ENCODE measurements at places on chromosomes 2 and 18.

GRCh38 chr2:70516596-70516995, 37.0 kb downstream of the TGFA start:
- no peak for DNase-seq

DNA sequence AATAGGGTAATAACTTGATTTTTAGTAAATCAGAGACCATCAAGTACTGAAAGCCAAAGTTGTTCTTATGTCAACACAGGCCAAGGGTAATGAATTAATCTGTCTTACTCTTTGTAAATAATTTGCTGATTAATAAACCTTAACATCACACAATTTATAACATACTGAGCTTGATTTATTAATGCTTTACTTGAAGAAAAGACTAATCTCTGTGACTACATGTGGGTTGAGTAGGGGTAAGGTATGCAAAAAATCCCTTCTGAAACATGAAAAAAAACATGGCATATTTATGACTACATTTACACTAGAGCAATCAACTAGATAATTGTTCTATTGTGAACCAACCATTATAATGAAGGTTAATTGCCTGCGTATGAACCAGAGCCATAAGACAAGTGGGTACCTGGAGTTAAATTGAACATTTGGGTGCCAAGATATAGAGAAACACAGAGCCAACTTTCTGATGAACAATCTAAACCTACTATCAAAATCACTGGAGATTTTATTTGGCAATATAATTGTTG, 67.7 kb upstream of the GRB14 start:
- no peak for DNase-seq

DNA sequence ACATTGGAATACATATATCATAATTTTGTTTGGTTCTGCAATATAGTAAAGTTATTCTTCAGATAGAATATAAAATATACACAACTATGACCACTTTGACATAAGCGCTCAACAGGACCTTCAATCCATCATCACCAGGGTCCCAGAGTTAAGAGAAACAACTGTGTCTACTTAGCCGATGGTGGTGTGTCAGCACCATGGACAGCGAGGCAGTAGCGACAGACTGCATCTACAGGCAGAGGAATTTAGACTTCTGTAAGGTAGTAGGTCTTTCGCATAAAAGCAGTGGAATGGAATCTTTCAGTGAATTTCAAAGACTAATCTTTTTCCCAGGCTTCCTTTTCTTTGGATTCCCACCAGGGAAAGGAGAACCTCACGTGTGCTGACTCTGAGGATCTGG, 20.5 kb upstream of the LRPPRC start:
- peak; percentile 62 for DNase-seq

DNA sequence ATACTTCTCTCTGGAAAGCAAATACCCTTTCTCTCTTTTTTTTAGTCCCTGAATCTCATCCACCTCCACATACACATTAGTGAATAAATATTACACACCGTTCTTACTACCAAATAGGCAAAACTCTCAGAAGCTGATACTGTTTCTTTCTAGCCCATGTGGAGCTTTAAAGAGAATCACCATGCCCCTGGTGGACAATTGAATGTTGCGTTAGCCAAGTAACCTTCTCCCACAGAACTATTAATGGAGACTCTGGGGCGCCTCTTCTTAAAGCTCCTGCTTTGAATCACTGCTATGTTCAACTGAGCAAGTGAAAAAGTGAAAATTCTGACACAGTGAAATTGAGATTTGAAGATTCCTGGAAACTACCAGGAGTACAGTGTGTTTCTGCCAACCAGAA, 522.8 kb upstream of the CDH7 start:
- DNase-seq = no peak

DNA sequence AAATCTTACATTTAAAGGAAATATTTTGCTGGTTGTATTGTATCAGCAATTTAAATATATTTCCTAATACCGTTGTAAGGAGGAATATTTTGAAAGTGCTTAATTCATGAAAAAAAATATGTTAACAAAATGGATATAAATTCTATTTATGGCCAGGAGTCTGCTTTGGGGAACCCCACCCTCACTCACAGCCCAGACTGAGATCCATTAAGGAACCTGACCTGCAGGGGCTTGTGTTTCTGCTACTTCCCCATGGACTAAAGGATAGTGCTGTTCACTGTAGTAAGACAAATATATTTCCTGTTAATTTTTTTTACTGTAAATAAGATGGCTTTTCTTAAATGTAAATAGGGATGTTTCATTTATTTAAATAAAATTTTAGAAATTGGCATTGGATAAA, 221.9 kb upstream of the COL3A1 start:
- no peak for DNase-seq

DNA sequence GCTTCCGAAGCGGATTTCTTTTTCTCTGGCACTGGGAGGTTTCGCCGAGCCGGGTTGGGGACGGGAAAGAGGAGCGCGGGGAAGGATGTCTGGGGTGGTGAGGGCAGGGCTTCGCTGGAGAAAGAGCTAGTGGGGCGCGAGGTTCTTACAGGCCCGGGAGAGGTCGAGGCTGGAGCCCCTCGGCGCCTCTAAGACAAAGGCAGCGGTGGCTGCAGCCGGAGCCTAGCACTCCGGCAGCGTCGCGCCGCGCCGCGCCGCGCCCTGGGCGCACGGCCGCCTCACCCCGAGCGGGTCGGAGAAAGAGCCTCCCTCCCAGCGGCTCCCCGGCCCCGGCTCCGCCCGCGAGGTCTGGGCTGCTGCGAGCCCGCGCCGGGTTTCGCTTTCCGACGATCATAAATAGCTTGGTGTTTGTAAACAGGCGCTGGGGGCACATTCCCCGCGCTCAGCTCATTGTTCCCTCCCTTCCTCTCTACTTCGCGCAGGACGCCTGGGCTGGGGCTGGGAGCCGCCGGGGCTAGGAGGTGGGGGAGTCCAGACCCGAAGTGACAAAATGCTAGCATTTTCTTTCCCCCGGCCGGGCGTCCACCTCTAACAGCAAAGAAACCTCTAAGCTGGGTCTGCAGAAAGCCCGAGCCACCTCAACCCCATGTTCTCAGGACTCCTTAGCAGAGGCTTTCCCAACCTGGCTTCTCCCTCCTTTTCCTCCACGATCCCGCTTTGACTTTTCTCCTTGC, 813 bp upstream of the MEIS1 start:
- peak; percentile 79 for DNase-seq

- DNase-seq = no peak
Measured at GRCh38 chr2:143139835-143140393, 10.7 kb downstream of the ARHGAP15 start.

DNA sequence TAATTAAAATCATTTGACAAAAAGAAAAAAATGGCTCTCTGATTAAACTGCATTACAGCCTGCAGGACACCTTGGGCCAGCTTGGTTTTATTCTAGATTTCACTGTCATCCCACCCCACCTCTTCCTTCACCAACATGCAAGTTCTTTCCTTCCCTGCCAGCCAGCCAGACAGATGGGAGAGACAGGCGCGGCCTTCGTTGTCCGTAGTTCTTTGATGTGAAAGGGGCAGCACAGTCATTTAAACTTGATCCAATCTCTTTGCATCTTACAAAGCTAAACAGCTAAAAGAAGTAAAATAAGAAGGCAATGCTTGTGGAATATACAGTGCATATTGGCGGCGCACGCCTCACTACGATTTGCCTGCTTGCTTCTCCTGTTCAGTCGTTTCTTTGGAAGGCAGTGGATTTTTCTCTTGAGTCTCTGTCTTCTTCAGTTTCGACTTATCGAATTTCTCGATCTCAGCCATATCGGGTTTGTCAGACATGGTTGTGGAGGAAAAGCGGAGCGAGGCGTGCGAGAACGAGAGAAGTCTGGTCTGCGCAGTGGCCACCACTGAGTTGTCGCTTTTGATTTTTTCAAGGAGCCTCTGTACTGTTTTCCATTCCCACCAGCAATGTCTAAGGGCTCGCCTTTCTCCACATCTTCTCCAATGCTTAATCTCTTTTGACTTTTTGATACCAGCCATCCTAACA, 22.4 kb downstream of the COLEC11 start:
- no peak for DNase-seq

GRCh38 chr18:58776084-58776483, 88.6 kb upstream of the ZNF532 start:
- no peak for DNase-seq

DNA sequence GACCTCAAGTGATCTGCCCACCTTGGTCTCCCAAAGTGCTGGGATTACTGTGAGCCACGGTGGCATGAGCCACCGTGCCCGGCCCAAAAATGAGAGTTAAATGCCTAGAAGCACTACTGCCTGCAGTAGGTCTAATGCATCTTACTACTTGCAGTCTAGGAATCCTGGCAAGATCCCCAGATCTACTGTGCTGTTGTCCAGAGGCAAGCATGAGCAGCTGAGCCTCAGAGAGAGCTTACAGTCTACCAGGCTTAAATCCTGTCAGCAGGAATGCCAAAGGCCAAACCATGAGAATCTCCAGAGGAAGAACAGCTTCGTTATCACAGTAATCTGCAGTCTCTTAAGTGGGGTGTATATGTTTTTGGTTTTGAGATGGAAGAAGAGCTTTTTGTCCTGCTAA, 54.4 kb downstream of the XRCC5 start:
- no peak for DNase-seq

- DNase-seq = no peak
Measured at GRCh38 chr2:44645937-44646336, 284.2 kb downstream of the CAMKMT start.

GRCh38 chr2:83221258-83221657, 1237.8 kb downstream of the SUCLG1 start:
- DNase-seq = no peak

GRCh38 chr18:35564795-35565453, 16.6 kb upstream of the GALNT1 start:
- no peak for DNase-seq

- DNase-seq = no peak
Measured at GRCh38 chr2:119730671-119731177, 29.0 kb upstream of the PTPN4 start.

DNA sequence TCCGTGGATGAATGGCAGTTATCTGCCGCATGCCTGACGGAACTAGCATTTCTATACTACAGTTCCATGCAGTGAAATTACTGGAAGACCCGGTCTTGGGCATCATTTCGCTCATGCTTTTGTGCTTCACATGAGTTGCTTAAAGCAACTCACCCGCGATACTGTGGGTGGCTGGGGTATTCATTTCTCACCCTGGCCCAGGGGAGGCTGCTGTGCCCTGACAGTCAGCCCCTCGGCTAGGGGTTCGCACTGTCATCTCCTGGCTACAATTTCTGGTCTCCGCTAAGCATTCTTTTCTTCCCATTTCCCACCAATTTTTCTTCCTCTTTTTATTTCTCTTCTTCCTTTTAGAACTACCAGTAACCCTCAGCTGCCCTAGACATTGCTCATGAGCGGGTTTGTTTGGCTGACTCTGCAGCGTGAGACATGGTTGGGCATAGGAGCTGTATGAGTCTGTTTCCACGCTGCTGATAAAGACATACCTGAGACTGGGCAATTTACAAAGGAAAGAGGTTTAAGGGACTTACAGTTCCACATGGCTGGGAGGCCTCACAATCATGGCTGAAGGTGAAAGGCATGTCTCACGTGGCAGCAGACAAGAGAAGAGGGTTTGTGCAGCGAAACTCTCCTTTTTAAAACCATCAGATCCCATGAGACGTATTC, 16.5 kb upstream of the CNDP2 start:
- DNase-seq = no peak

GRCh38 chr2:134869946-134870736, 31.7 kb downstream of the ACMSD start:
- peak; percentile 16 for DNase-seq

DNA sequence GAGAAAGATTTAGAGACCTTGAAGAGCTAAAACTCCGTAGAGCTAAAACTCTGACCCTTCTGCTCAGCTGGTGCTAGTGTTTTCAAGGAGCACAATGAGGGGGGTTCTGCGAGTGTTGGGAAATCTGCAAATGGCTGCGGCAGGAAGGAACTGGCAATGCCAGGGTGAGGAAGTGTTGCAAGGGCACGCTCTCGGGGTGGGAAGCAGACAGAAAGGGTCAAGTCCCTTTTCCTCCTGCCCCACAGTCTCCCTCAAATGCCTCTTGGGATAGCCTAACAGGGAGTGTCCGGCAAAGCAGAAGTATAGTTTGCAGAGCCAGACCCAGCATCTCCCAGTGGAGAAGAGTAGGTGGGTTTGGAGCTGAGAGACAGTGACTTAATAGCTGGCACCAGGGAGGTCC, 60.5 kb downstream of the NCAPH start:
- DNase-seq = no peak

DNA sequence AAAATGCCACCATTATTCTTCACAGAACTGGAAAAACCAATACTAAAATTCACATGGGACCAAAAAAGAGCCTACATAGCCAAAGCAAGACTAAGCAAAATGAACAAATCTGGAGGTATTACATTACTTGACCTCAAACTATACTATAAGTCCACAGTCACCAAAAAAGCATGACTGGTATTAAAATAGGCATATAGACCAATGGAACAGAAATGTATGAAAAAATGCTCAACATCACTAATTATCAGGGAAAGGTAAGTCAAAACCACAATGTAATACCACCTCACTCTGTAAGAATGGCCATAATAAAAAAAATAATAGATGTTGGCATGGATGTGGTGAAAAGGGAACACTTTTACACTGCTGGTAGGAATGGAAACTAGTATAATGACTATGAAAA, 158.6 kb downstream of the CDH2 start:
- DNase-seq = no peak

DNA sequence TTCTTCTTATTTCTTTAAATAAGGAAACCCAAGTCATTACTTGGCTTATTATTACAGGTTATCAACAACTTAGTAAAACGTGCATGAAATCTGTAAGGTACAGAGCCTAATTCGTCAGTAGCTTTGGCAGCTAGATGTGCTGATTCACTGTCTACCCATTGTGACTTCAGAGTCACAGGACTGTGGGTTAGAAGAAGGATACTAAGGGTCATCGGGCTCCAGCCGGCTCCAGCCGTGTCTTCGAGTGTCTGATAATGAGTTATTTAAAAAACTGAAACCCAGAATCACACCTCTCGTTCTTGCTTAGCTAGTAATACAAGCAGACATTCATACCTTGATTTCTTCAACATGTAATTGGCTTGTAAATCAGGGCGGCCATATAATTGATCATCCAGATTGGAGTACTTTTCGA, 170.5 kb downstream of the FMNL2 start:
- DNase-seq = no peak

DNA sequence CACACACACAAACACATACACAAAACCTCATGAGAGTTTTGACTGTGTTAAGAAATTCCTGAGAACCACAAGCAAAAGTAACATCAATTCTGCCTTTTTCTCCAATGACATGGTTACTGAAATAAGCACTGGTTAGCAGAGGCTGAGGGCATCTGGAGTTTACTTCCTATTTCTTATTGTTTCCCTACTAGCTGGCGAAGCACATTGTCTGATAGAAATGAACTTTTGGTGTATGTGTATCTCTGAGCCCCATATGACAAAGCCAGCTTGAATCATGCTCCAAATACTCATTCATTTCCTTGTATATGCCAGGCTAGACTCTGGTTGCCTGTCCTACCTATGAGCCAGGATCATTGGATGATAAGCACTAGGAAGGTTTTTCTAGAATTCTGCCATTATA, 203.1 kb downstream of the NCKAP5 start:
- no peak for DNase-seq

GRCh38 chr2:88450925-88451810, 1.3 kb downstream of the FOXI3 start:
- no peak for DNase-seq

Data from hindlimb muscle (tissue), 1 donor.